ENCODE measurements at places on chromosomes 4 and X. TPM values are rescaled to one million over a fixed set of nuclear protein-coding genes. Genes with fewer than 3 reads are reported as not detected.
A peak's percentile ranks its signal among the peaks of the same experiment; 100 is the strongest.

The SH3D19 gene
- 21.4 TPM for total RNA-seq

The IL21 gene
- not detected for total RNA-seq

DNA sequence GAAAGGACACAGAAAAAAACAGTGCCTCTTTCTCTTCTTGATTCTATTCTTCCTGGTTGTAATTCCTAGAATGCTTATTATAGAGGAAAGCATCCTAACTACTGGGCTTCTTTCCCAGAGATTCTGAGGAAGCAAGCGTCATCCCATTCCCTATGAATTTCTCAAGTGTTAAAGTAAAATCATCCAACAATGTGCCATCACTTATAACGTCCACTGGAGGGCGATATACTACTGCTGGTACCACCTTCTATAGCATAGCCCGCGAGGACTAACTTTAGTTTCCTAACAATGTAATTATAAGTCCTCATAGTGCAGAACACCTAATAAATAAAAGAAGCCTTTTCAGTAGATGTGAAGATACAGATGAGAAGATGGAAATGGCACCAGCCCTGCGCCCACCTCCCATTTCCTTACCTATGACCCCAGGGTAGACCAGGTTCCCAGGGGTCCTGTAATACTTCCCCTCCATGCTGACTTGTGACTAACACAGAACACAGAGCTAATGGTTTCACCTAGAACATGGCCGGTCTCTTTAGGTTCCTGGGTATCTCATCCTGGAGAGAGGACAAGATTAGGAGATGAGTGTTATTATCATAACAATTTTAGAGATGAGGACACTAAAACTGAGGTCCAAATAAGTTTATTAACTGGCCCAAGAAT lies 4.2 kb downstream of the CENPVL3 start:
- DNase-seq: peak; percentile 0

DNA sequence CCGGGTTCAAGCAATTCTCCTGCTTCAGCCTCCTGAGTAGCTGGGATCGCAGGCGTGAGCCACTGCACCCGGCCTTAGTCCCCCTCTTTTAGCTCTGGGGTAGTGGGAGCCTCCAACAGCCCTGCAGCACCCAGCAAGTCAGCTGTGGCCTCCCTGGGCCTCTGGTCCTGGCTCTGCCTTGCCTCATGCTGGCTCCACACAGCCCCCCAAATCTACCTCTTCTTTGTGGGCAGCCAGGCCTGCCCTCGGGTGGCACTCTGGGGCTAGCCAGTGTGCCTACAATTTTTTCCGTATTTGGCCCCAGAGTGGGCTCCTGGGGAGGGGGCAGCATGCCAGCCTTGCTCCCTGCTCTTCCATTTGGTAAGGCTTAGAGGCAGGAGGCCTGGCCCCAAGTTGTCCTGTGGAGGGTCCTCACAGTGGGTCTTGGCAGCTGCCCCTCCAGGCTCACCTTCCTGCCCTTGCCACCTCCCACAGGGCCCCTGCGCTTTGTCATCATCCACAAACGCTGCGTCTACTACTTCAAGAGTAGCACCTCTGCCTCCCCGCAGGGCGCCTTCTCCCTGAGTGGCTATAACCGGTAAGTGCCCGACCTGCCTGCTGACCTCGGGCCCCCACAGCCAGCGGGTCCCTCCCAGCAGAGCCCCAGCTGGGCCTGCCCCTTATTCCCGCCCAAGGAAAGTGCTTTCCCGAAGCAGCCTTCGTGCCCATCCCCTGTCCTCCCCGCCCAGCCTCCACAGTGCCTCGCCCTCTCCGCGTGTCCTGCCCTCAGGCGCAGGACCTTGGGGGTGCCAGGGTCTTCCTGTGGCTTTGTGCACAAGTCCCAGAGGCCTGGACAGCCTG lies 21.0 kb upstream of the ADD1 start:
- DNase-seq: no peak

- DNase-seq: no peak
Observed at GRCh38 chr4:1476140-1476513, 69.9 kb upstream of the NKX1-1 start.

- DNase-seq: no peak
Observed at GRCh38 chr4:182205306-182205705, 37.9 kb upstream of the TENM3 start.

Data from epithelial cell of proximal tubule (primary cell).